Heart left ventricle (tissue), 16 donors: ENCODE measurements at places on chromosomes 11 and 22. TPM values are rescaled to one million over a fixed set of nuclear protein-coding genes. Genes with fewer than 3 reads are reported as not detected.

CCS gene
- 21.2 TPM for total RNA-seq

HSPB2 gene
- total RNA-seq: 19.3 TPM

MS4A3 gene
- not detected for total RNA-seq

CRYBB3 gene
- total RNA-seq: 0.36 TPM

KRTAP5-11 gene
- total RNA-seq: not detected

APOL4 gene
- 4.0 TPM for total RNA-seq

RCOR2 gene
- 5.4 TPM for total RNA-seq

ARHGAP8 gene
- not detected for total RNA-seq

OAF gene
- 10.3 TPM for total RNA-seq

DRICH1 gene
- not detected for total RNA-seq

CASP5 gene
- total RNA-seq: 0.45 TPM

CARD10 gene
- total RNA-seq: 7.7 TPM

TUT1 gene
- total RNA-seq: 10.9 TPM

CCDC82 gene
- 5.4 TPM for total RNA-seq

VWCE gene
- 0.76 TPM for total RNA-seq

PHETA2 gene
- total RNA-seq: 4.6 TPM

UVRAG gene
- 12.7 TPM for total RNA-seq

ATG2A gene
- 21.8 TPM for total RNA-seq

KRTAP5-9 gene
- not detected for total RNA-seq

OR5AR1 gene
- not detected for total RNA-seq

PDE3B gene
- total RNA-seq: 7.6 TPM

PGR gene
- 11.4 TPM for total RNA-seq

C11orf54 gene
- total RNA-seq: 28.6 TPM

TPP1 gene
- 73.5 TPM for total RNA-seq

MS4A6E gene
- not detected for total RNA-seq

DDI1 gene
- total RNA-seq: not detected

PNPLA5 gene
- total RNA-seq: not detected

PEX16 gene
- total RNA-seq: 10.4 TPM

GRM5 gene
- total RNA-seq: not detected

GGT5 gene
- 6.1 TPM for total RNA-seq

TREH gene
- not detected for total RNA-seq

OR51I1 gene
- total RNA-seq: not detected

SGSM1 gene
- total RNA-seq: 5.7 TPM
